H1 (cell line): ENCODE measurements at places on chromosomes 16 and 17.

DNA sequence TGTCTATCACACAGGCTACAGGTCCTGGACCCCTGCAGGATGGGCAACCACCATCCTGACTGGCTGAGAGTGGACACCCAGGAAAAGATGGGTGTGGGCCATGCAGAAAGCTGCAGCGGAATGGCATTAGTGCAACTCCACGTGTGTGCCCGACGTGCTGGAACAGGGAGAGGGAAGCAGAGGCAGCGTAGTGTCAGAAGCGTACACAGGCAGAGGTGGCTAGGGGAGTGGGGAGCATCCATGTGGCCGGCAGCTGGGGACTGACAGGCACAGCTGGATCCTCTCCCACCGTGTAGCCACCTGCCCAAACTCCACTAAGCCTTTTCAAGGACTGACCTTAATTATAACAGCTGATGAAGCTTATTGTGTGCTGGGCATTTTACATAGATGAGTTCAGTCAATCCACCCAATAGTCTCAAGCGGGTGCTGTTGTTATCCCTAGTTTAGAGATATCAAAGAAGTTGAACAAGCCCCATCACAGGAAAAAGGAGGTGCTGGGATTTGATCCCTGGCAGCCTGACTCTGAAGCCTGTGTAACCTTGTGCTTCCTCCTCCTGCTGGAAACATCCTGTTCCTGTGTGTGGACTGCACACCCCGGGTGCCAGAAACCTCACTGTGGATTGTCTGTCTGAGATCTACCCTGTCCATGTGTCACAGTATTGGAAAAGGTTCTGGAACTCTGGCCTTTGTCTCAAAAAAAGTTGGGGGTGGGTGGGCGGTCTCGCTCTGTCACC lies 114.0 kb downstream of the PRKCA start:
- no peak overlapping the region for H3K27ac ChIP-seq
- no peak overlapping the region for H3K4me3 ChIP-seq
- no peaks in the 10 kb centered on the region for H3K36me3 ChIP-seq
- H3K4me1 ChIP-seq: no peaks in the 10 kb centered on the region; the same call in 1 of the 2 replicates

DNA sequence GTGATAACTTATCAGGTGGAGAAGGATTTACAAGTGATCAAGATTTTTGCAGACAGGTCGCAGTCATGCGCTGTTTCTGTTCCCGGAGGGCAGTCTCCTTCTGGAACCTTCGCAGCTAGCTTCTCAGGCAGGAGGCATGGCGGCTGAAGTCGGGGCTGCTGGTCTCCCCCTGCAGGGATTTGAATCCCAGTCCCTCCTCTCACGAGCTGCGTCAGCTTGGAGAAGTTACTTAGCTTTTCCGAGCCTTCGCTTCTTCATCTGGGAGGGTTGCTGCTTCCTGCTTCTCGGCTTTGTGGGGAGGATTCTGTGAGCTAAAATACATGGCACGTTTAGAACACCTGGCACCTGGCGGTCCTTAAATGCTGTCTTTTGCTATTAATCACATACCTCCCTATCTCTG lies 287.8 kb upstream of the FOXF1 start:
- DNase-seq: no peak
- H3K27me3 ChIP-seq: no peaks in the 10 kb centered on the region
- H3K4me3 ChIP-seq: no peak overlapping the region
- no peaks in the 10 kb centered on the region for H3K4me1 ChIP-seq
- no peak overlapping the region for H3K27ac ChIP-seq
- H3K36me3 ChIP-seq: no peaks in the 10 kb centered on the region

- no peaks in the 10 kb centered on the region for H3K4me1 ChIP-seq
- H3K36me3 ChIP-seq: no peaks in the 10 kb centered on the region
- H3K27me3 ChIP-seq: no peaks in the 10 kb centered on the region
- no peak overlapping the region for H3K27ac ChIP-seq
- H3K4me3 ChIP-seq: no peak overlapping the region
Observed at GRCh38 chr17:76988796-76989195, 120.6 kb downstream of the MGAT5B start.

GRCh38 chr16:31471875-31472708 lies at the start of gene TGFB1I1:
Gene TGFB1I1, plus strand, starts transcription at chr16:31472152. Its CDS starts 37 bp downstream, at chr16:31472189.
- H3K27me3 ChIP-seq: peaks cover 2% of the 10 kb centered on the region
- peak within 1 kb of the TSS; percentile 76 for H3K4me3 ChIP-seq
- no peaks in the 10 kb centered on the region for H3K36me3 ChIP-seq
- peaks cover 10% of the 10 kb centered on the region for H3K4me1 ChIP-seq
- DNase-seq: no peak
- H3K27ac ChIP-seq: no peak within 1 kb of the TSS

- H3K4me1 ChIP-seq: peaks cover 4% of the 10 kb centered on the region
- no peak overlapping the region for H3K27ac ChIP-seq
- H3K4me3 ChIP-seq: no peak overlapping the region
- DNase-seq: no peak
- no peaks in the 10 kb centered on the region for H3K36me3 ChIP-seq
Observed at GRCh38 chr16:28261942-28262341, 30.4 kb upstream of the SBK1 start.

DNA sequence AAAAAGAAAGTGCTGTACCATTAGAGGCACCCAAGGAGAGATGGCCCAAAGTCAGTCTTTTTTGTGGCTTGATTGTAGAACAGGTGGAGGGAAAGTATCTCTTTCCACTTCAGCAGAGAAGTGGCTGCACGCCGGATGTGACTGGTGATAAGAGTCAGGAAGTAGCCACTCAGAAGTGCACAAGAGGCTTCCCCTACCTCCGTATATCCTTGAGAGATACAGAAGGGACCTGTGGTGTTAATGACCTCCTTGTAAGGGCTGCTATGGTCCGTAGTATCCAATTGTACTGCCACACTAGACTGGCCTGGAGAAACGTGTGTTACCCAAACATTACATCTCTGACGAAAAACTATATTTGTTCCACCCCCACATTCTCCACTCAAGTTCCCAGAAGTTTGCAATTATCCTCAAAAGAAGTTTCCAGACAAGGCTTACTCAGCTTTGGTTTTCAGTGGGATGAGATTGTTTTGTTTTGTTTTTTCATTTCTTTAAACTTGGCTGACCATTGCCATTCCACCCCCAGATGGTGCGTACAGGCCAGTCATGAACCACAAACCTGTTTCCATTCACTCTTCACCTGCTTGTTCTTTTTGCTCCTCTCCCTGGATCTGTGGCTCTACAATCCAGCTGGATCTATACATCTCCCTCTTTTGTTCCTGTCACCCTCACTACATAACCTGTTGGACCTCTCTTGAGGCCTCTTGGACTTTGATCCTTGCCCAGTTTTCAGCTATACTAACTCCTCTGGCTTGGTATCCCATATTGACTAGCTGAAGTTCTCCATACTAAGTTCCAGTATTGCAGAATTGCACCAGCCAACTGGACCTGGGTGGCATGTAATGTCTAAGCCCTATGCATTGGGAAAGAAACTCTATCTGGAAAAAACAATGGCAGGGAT lies 20.7 kb upstream of the MED13 start:
- no peaks in the 10 kb centered on the region for H3K27me3 ChIP-seq
- no peak overlapping the region for H3K4me3 ChIP-seq
- H3K4me1 ChIP-seq: no peaks in the 10 kb centered on the region
- H3K27ac ChIP-seq: no peak overlapping the region
- no peaks in the 10 kb centered on the region for H3K36me3 ChIP-seq

DNA sequence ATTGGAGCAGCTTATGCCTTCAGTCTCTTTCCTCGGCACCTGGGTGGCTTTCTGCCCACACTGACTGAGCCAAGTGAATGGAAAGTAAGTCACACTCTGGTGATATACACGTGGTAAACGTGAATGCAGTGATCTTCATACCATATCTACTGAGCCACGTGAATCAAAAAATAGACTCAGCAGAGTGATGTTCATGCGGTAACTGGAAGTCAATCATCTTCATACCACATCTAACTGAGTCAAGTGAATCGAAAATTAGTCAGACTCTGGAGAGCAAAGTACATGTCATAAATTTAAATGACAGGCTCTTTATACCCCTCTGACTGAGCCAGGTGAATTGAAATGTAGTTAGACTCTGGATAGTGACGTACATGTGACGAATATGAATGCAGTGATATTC lies 47.1 kb upstream of the ARL4D start:
- DNase-seq: no peak
- H3K27me3 ChIP-seq: no peaks in the 10 kb centered on the region; the same call in 1 of the 2 replicates
- no peak overlapping the region for H3K27ac ChIP-seq
- H3K36me3 ChIP-seq: no peaks in the 10 kb centered on the region
- peaks cover 3% of the 10 kb centered on the region for H3K4me1 ChIP-seq

DNA sequence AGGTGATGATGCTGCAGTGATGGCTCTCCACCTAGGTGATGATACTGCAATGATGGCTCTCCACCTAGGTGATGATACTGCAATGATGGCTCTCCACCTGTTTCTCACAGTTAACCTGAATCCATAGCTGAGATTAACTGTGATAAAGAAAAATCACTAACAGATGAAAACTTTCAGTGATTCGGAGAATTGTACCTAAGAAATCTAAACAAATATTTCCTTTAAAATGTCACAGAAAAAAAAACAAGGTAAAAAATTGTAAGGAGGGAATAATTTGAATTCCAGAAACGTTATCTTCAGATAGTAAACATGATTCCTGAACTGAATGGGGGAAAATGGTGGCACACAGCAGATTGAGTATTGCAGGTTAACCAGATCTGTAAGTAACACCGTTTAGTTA lies 113.4 kb downstream of the MAP2K4 start:
- no peak for DNase-seq
- H3K36me3 ChIP-seq: 0 out of 2 replicates have a peak, but pooled peaks cover 2% of the 10 kb centered on the region
- no peak overlapping the region for H3K4me3 ChIP-seq

DNA sequence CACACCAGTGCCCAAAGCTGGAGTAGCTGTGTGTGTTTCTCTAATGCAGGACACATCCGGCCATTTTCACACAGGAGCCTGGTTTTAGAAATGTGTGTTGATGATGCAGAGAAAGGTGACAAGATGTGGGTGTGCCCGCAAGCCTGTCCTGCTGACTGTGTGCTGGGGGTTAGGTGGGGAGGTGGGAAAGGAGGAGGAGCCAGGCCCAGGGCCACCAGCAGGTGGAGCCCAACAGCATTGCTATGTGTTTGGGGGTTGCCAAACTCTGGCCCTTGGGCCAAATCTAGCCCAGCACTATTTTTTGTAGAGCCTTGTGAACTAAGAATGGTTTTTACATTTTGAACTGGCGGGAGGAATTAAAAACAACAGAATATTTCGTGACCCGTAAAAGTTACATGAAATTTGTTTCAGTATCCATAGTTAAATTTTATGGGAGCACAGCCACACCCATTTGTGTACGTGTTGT lies 61.7 kb upstream of the LGALS9 start:
- no peak overlapping the region for H3K27ac ChIP-seq
- H3K36me3 ChIP-seq: no peaks in the 10 kb centered on the region
- H3K4me3 ChIP-seq: no peak overlapping the region
- peaks cover 5% of the 10 kb centered on the region for H3K4me1 ChIP-seq
- peak; percentile 81 for DNase-seq

GRCh38 chr16:46974352-46974751 lies 878 bp upstream of the DNAJA2 start:
- H3K27me3 ChIP-seq: no peaks in the 10 kb centered on the region
- H3K4me1 ChIP-seq: peaks cover 2% of the 10 kb centered on the region; the same call in 1 of the 2 replicates
- peaks cover 6% of the 10 kb centered on the region; the same call in 1 of the 2 replicates for H3K36me3 ChIP-seq
- H3K4me3 ChIP-seq: no peak overlapping the region; the same call in 1 of the 2 replicates

DNA sequence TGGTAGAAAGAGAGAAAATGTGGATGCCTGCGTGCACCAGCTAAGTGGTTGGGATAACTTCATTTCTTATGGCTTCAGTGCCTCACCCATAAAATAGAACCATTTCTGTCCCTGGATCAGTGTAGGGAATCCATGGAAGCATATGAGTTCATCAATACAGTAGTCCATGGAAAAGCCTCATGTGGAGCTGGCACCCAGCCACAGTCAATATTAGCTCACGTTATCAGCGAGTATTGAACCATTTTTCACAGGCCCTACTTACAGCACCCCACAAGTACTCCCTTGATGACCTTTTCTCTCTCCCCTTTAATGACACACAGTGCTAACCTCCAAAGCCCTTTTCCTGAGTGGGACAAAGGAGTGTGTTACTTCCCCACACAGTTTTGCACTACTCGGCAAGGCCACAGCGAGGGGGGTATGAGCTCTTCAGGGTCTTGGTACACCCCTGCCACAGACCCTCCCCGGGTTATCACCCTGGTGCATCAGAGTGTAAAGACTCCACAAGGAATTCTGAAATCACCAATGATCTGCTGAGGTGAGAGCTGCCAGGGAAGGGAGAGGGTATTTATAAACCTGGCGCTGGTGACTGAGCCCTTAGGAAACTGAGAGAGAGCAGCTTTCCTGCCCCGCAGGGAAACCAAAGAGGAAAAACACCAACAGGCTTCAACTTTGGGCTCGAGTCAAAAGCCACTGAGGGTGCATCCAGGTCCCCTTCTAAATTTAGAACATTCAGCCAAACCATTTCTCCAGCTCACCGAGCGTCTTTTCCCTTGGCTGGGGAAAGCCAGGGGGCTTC lies 36.9 kb downstream of the DYNLRB2 start:
- no peaks in the 10 kb centered on the region for H3K36me3 ChIP-seq
- DNase-seq: no peak
- H3K4me3 ChIP-seq: no peak overlapping the region
- H3K27me3 ChIP-seq: no peaks in the 10 kb centered on the region

DNA sequence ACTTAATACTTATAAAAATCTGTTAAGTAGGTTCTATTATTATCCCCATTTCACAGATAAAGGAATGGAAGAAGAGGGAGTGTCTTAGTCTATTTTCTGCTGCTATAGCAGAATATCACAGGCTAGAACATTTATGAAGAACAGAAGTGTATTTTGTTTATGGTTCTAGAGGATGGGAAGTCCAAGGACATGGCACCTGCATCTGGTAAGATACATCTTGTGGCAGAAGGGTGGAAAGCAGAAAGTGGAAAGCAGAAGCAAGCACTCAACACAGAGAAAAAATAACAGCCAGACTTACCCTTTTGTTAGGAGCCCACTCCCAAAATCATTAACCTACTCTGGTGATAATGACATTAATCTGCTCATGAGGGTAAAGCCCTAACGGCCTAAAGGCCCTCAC lies 422.4 kb downstream of the NPIPA8 start:
- DNase-seq: no peak
- no peaks in the 10 kb centered on the region for H3K27me3 ChIP-seq
- no peak overlapping the region for H3K27ac ChIP-seq
- no peaks in the 10 kb centered on the region for H3K36me3 ChIP-seq
- no peaks in the 10 kb centered on the region for H3K4me1 ChIP-seq

DNA sequence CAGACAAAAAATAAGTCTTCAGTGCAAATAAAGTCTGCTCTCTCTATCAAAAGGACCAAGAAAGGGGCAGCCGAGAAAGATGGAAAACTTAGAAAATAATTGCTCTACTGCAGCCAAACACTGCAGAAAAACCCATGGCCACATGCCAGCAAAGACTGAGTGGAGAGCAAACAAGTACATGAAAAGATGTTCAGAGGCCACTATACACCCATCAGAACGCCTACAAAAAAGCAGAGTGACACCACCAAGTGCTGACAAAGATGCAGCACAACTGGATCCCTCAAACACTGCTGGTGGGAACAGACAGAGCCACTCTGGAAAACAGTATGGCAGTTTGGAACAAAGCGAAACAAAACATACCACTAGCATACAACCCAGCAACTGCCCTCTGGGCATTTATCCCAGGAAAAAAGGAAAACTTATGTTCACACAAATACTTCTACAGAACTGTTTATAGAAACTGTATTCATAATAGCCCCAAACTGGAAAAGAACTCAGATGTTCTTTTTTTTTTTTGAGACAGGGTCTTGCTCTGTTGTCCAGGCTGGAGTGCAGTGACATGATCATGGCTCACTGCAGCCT lies 36.7 kb downstream of the KIAA0753 start:
- DNase-seq: no peak
- no peaks in the 10 kb centered on the region for H3K27me3 ChIP-seq
- H3K4me3 ChIP-seq: no peak overlapping the region
- no peaks in the 10 kb centered on the region for H3K4me1 ChIP-seq
